ENCODE measurements at places on chromosomes 13 and 19. TPM values are rescaled to one million over a fixed set of nuclear protein-coding genes. Genes with fewer than 3 reads are reported as not detected.

GRCh38 chr13:40056898-40057619, 401.6 kb downstream of the COG6 start:
- no peak for DNase-seq

The ZNF507 gene
- 4.6 TPM for total RNA-seq

GRCh38 chr19:23393121-23393520, 2.1 kb downstream of the ZNF91 start:
- no peak for DNase-seq

DNA sequence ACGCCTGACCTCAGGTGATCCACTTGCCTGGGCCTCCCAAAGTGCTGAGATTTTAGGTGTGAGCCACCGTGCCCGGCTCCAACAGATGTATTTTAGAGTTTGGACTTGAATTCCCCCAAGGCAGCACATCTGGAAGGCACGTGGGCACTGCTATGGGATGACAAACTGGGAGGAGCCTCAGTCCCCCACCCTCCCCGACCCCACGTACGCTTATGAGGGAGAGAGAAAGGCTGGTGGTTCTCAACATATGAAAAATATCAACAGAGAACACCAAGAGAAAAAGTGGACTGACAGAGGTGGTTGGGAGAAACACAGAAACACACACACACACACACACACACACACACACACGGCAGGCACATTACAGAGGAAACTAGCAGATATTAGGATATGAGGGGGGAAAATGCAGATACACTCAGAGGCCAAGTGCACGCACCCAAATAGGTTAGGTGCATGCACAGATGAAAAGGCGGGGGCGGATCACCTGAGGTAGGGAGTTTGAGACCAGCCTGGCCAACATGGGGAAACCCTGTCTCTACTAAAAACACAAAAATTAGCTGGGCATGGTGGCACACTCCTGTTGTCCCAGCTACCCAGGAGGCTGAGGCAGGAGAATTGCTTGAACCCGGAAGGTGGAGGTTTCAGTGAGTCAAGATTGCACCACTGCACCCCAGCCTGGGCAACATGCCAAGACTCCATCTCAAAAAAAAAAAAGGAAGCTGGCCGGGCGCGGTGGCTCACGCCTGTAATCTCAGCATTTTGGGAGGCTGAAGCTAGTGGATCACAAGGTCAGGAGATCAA, 3.2 kb downstream of the STX10 start:
- DNase-seq = no peak

The MADCAM1 gene
- total RNA-seq = not detected

- no peak for DNase-seq
Measured at GRCh38 chr13:23751195-23751594, 138.0 kb downstream of the MIPEP start.
